ENCODE measurements at places on chromosomes 4 and X. TPM values are rescaled to one million over a fixed set of nuclear protein-coding genes. Genes with fewer than 3 reads are reported as not detected.

Gene VEGFD
- 0.46 TPM for total RNA-seq

Gene FHDC1
- 1.1 TPM for total RNA-seq

Gene F8A2
- not detected for total RNA-seq

Gene IDUA
- 6.9 TPM for total RNA-seq

Gene COX7B
- 554 TPM for total RNA-seq

Gene GAGE2A
- total RNA-seq, result not detected

Gene EPGN
- total RNA-seq, result not detected

Gene UGT2B17
- not detected for total RNA-seq

Gene CPZ
- 0.11 TPM for total RNA-seq

Gene ARMCX1
- 0.47 TPM for total RNA-seq

Gene CXCL5
- 25.3 TPM for total RNA-seq

Gene NPY2R
- not detected for total RNA-seq

Gene ZBTB49
- total RNA-seq, result 2.7 TPM

Gene RRH
- 0.06 TPM for total RNA-seq

Gene F8A3
- 0.54 TPM for total RNA-seq

Gene KLHL13
- total RNA-seq, result 0.28 TPM

Gene WDFY3
- 13.7 TPM for total RNA-seq

Gene PPP1R2C
- total RNA-seq, result not detected

Gene TMPRSS11F
- not detected for total RNA-seq

Gene RTL3
- 0.16 TPM for total RNA-seq

Gene ZCCHC18
- 0.02 TPM for total RNA-seq

Gene MSANTD1
- 0.05 TPM for total RNA-seq

Gene FAM9C
- total RNA-seq, result not detected

Gene PCDH19
- total RNA-seq, result 0.07 TPM

Gene KIT
- total RNA-seq, result 0.02 TPM

Gene PPP2R2C
- total RNA-seq, result 35.6 TPM

Gene RAB9B
- 0.04 TPM for total RNA-seq

Gene UGT2B10
- not detected for total RNA-seq

Gene TMPRSS11A
- total RNA-seq, result not detected

Gene CTAG2
- total RNA-seq, result not detected

Gene CENPVL2
- total RNA-seq, result not detected

Gene MBNL3
- not detected for total RNA-seq

Gene SSX1
- total RNA-seq, result not detected

Gene AGTR2
- total RNA-seq, result not detected

Gene FAM199X
- total RNA-seq, result 15.3 TPM

Gene RAI2
- total RNA-seq, result 0.25 TPM

Gene NAT8L
- 12.5 TPM for total RNA-seq

Gene SOWAHD
- total RNA-seq, result 0.06 TPM

Gene NDUFB11
- total RNA-seq, result 156 TPM

Gene FGFR3
- 1.8 TPM for total RNA-seq

Gene PAGE1
- not detected for total RNA-seq

Gene PPA2
- 68.4 TPM for total RNA-seq

Gene VCX
- not detected for total RNA-seq

Gene HAUS7
- 45.5 TPM for total RNA-seq

Gene PRDM8
- total RNA-seq, result 0.33 TPM

Gene FDCSP
- total RNA-seq, result not detected

Gene PDE6B
- not detected for total RNA-seq

Gene MAGEC3
- total RNA-seq, result not detected

Gene TLR3
- total RNA-seq, result 0.38 TPM

Gene DCLK2
- total RNA-seq, result 8.0 TPM

Measured in A549 treated with dexamethasone at 1 μM for 4 hours (cell line).